ENCODE measurements at places on chromosomes 2 and 18.

DNA sequence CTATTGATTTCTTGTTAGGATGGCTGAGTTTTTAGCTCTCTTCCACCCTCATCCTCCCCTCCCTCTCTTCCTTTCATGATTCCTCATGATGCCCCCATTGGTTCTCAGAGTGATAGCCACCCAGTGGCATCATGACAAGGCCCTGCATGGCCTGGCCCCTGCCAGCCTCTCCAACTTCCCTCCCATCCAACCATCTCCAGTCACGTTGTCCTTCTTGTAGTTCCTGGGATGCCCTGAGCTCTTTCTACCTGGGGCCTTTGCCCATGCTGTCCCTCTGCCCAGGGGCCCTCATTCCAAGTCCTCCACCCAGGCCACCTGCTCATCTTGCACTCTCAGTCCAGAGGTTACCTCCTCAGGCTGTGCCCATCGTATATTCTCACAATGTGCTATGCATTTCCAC is 247.5 kb downstream of the TFCP2L1 start:
- DNase-seq = no peak

DNA sequence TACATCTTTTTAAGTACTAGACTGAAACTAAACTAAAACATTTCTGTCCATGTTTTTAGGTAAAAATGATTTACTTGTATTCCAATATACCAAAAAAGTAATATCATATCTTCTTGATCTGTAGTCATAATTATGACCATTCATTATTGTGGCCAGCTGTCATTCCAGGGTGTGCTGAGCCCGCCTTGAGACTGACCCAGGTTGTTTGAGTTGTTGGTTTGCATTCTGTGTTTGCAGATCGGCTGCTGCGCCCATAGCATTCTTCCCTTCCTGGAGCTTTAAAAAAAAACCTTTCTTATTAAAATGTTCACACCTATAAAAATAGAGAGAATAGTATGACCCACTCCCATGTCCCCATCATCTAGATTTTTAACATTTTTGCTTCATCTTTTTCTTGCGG is 101.9 kb downstream of the PRKCE start:
- DNase-seq = no peak

DNA sequence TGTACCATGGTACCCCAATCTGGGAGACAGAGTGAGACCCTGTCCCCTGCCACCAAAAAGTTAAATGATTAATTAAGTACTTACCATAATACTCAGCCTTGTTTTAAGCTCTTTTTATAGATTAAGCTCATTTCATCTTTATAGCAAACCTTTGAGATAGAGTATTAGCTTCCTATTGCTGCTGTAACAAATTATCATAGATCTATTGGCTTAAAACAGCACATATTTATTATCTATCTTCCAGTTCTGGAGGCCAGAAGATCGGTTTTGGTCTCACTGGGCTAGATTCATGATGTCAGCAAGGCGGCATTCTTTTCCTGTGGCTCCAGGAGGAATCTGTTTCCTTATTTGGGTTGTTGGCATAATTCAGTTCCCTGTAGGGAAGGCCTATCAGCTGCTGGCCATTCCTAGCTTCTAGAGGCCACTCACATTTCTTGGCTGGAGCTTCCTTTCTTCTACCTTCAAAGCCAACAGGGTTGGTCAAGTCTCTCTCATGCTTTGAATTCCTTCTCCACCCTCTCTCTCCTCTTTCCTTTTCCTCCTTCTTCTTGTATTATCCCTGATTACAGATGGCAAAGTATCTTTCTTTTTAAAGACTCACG is 13.7 kb upstream of the GREB1 start:
- no peak for DNase-seq

DNA sequence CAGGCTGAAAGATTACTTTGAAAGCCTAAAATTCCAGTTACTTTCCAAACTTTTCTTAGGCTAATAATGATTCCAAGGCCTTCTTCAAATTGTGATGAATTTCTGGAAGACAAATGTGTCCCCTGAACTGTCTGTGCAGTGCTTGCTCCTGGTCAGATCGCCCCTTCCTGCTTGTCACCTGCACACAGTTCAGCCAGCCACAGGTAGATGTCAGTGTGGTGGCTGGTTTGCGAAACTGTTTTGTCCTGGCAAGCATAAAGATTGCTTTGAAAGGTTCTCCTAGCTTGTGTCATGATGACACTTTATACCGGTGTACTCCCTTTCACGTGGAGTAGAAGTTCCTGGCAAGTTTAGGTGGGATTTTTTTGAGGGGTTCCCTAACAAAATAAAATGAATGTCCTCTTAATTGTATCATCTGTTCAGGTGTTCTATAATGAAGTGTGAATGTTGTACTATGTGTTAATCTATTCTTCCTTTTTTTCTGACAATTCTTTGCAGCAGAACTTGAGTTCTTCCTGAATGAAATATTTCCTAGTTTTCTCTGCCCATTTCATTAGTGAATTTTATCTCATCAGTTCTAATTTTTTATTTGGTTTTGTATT is 298.8 kb downstream of the ZNF407 start:
- DNase-seq = peak; percentile 78

- DNase-seq = no peak
Measured at GRCh38 chr2:33047939-33048338, 101.2 kb downstream of the LTBP1 start.

DNA sequence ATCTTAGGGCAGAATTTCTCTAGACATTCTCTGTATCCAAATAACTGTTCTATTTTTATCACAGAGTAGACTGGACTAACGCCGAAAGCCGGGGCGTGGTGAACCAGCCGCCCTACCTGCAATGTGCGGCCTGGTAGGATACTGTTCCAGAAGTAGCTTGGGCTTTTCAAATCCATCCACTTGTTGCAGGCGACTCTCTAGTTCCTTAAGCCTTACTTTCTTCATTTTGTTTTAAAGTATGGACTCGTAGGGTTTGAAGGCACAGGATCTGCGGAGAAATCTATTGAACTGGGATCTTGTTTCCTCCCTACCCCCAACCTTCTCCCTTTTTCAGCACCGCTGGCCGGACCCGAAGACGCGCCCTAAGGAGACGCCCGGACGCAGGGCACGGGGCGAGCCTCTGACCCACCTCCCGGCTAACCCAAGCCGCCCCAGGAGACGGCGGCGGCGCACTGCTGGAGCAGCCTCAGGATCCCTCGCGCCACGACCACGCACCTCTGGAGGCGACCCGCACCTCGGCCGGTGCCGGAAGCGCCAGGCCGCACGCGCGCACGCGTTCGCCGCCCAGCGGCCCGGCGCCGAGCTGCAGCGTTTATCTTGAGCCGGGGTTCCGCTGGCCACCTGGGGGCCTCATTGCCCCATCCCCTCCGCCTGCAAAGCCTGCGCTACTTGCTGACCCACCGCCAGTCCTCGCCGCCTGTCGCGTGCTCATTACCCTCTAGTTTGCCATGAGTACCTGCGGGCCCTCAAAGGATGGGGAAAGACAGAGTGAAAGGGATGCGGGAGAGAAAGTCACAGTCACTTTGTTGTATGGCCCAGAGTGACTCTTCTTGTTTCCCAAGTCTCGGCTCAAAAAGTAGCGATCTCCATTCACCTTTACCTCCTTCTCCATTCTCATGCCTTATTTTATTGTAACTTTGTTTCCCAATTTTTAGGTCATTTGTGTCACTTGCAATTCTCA is at the start of gene METTL5:
Gene METTL5 (minus strand): TSS at position 533 of the 961 bp plus-strand sequence. CDS start 308 bp downstream, at position 225.
- DNase-seq = peak; percentile 52

- no peak for DNase-seq
Measured at GRCh38 chr18:45085916-45086624, 405.4 kb downstream of the SETBP1 start.

DNA sequence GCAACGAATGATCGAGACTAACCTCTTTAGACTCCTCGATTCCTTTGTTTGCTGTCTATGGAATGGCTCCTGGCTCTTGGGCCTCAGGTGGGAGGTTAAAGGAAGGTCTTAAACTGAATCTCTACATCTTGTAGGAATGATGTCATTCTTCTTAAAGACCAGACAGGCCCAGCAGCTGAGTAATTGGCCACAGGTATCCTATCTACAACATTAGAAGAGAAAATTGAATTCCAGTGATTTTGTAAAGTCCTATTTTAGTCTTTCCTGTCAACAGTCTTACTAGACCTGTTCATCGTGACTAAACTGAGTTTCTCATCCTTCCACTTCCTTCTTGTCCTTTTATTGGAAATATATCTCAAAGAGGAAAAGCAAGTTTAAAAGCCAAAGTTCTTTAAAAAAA is 274.8 kb downstream of the ALPK2 start:
- DNase-seq = no peak

DNA sequence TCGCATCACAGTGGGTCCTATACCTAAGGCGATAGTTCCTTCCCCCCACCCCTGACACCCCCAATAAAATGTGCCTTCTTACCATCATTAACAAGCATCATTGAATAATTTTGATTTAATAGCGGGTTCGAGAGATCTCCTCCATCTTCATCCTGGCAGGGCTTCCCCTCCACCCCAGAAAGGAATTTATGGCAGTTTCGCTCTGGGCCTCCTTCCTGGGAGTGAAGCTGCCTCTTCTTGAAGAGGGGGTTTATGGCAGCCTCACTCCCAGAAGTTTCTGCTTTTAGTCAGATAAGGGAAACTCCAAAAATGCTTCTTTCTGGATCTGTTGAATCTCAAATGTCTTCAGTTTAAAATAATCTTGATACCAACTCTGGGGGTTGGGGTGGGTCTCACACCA is 45.7 kb downstream of the RRM2 start:
- DNase-seq = no peak

DNA sequence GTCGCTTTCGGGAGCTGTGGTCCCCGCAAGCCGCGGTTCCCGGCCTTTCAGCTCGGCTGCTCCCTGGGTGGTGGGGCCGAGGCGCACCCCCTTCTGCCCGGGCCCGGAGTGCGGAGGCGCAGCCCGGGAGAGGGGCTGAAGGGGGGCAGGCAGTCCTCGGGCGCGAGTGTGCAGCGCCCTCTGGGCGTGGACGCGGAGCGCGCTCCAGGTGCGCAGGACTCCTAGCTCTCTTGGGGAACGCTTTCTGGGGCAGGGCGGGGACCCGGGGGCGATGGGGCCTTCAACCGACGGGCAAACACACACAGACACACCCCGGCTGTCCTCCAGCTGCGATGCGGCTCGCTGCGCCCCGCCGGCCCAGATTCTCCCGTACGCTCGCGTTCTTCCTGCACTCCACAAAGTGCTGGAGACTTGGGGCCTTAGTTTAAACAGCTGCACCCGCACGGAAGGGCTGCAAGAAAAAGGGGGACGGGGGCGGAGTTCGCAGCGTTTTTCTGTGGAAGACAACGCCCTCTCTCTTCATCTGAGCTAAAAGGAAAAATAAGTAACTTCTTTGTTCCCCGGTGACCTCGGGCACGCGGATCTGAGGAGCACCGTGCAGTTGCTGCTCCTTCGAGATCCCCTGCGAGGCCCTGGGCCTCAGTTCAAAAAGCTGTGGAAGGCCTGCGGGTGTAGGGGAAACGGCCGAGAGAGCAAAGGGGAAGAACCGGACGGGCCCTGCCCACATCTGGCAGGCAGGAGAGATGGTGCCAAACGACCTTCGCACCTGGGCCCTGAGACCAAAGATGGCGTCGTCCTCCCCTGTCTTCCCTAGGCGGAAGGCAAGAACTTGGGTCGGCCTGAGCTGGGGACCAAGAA is 593 bp upstream of the SDC1 start:
- peak; percentile 47 for DNase-seq

- DNase-seq = no peak
Measured at GRCh38 chr18:35479911-35480586, 17.7 kb downstream of the INO80C start.

DNA sequence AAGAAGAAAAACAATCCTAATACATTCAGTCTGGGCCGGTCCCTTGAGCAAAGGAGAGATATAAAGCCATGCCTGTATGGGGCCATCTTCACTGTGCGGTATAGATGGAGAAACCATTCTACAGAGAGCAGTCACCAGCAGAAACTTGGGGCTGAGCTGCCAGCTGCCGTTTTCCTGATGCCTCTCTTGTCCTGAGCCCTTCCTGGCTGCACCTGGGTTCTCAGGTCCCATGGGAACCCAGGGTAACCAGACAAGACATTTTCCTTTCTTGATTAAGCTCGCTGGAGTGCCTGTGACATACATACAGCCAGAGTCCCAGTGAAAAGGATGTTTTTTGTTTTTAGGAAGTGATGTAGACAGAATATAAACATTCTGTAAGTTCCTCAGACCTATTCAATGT is 5.3 kb upstream of the METTL21A start:
- no peak for DNase-seq

- DNase-seq = no peak
Measured at GRCh38 chr2:172046080-172046678, 39.1 kb upstream of the DLX1 start.

DNA sequence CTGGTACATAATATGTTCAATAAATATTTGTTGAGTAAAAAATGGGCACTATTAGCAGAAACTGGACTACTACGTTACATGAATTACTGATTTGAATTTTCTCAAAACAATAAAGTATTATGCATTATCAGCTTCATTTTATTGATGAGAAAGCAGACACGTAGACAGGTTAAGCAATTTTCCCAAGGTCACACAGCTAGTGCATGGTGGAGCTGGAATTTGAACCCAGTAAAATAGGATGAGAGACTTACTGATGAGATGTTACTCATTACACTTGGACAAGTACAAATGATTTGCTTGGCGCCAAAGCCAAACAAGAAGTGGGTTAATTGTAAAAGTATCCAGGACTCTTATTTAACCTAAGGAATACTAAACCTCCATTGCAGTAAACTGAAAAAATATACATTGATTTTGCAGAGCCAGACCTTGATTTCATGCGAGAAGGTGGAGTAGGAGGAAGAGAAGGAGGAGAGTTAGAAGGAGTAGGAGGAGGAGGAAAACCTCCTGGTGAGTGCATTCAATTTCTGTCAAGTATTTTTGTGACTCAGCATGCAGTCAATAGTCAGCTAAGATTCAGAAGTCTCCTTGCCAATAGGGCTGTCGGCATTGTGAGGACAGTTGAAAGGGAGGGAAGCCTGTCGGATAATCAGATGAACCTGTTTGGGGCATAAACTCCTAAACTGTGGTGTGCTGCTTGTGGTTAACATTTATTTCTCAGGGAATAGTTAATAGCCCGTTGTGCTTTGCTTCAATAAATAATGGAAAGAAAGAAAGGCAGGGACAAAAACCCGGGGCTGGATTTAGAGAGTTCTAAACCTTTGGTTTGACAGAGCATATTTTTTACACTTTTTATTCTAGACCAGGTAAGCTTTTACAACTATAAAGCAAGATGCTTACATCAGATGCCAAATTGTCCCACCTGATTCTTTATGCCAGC is 77.0 kb upstream of the TACR1 start:
- DNase-seq = no peak

DNA sequence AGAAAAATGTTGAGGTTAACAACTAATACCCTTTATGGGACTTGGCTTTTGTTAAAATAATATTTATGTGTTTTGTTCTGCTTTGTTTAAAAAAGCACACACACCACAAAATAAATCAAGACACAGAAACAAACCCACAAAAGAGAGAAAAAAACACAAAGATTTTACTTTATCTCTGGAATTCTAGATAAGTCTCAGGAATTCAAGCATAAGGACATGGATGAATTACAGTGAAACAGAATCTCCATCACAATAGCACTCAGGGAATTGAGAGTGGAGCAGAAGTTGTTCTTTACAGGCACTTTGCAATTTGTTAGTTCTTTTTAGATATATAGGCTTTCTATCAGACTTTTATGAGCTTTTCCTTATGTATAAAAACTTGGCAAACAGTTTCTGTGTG is 360.9 kb upstream of the ZC3H15 start:
- DNase-seq = no peak

- no peak for DNase-seq
Measured at GRCh38 chr2:241532733-241533601, 24.6 kb upstream of the STK25 start.
